Stimulated activated CD8-positive, alpha-beta memory T cell treated with anti-CD3 and anti-CD28 coated beads, Interleukin-2, amount 100 ng/mL, for 1 hour (primary cell): ENCODE measurements at places on chromosomes 5 and 9.

GRCh38 chr5:152505442-152506042 lies 100.5 kb upstream of the NMUR2 start:
- DNase-seq, result no peak

DNA sequence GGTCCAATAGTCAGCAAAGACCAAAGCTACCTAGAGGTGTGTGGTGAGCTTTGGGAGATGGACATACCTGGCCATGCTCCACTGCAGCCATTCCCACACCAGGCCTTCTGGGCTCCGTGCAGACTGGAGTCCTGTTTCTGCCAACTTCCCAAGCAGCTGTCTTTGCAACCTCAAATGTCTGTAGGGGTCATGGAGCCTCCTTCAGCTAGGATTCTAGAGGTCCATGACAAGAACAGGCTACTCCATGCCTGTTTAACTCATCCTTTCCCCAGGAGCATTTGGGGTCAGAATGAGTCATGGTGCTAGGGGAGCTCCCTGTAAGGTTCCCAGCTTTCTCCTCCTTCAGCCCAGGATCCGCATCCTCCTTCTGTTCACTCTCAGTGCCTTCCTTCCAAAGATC lies 17.1 kb downstream of the VPS13A start:
- no peak for DNase-seq

GRCh38 chr9:68747043-68747533 lies 42.0 kb downstream of the PIP5K1B start:
- no peak for DNase-seq

DNA sequence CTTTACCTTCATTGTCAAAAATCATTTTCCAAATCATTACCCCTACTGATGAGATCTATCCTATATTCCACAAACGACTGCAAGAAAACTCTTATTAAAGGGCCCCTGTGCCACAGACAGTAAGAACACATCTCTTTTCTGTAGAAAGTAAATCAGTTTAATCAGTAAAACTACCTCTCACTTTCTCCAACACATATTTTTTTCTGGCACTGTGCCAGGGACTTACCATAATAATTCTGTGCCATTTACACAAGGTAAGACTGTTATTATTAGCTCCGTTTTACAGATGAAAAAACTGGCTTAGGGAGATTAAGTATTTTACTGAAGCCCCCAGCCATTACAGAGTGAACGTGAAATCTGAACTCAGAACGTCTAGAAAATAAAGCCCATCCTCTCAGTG lies 587.0 kb upstream of the COX7C start:
- no peak for DNase-seq

DNA sequence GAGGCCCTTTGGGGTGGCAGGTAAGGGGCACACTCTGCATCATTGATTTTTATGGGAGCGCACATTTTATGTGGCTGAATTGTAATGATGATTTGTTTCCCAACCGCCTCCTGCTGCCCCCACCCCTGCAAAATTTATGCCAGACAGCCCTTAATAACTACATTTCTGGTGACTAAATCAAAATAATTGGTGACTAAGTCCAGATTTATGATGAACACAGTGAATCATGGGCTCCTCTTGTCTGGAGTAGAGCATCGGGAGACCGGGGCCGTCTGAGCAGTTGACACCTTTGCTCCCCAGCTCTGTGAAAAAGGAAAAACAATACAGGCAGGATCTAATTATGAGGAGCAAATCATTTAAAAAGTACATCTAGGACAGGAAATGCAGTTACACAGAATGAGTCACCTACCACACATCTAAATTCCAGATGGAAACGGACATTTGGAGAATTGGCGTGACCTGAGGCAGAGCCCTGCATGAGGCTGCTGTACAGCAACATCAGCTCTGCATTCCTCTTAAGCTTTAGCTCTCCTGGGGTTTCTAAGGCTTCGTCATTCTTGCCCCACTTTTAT lies 58.9 kb downstream of the DOCK2 start:
- no peak for DNase-seq

GRCh38 chr9:89113851-89114250 lies 64.8 kb downstream of the SHC3 start:
- no peak for DNase-seq

DNA sequence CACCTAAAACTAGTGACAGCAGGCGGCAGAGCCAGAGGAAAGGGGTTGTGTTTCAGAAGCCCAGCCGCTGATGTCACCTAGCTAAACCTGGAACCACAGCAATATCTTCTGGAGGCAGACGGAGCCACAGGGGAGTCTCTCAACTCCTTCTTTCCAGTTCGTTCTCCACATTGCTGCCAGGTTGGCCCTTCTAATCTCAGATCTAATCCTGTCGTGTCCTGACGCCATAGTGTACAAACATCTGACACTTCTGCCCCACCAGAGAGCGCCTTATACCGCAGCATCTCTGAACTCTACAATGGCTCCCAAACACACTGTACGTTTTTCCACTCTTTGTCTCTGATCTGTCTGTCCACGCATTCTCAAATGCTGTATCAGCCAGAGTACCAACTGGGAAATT lies 240.0 kb downstream of the SMARCA2 start:
- no peak for DNase-seq
